ENCODE measurements at places on chromosomes 2 and 18.

DNA sequence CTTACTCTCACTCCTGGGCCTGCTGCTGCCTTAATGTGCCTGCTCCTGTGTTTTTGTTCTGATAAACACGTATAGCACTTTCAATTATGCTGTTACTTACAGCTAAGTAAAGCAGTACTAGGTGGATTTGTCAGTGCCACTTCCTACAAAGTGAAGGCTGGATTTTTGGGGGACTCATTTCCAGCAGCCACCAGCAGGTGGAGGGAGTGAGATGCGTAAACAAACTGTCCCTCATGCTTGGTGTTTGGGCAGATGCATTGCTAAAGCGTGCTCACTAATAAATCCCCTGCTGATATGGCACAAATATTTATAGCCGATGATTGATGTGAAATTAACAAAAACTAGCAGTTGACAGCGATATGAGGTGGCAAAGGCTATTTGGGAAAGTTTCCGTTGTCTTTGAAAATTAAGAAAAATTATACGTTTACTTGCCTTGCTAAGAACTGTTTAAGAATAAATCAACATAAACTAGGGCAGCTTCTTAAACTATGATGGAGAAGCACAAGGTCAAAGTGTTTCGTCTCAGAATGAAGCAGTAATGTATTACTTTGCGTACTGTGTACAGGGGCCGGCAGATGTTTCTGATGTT lies 101.7 kb downstream of the AGAP1 start:
- DNase-seq, result peak; percentile 51

GRCh38 chr18:46411867-46412690 lies 244.9 kb downstream of the LOXHD1 start:
- DNase-seq, result peak; percentile 18

GRCh38 chr2:108195133-108195439 lies 44.7 kb upstream of the SULT1C3 start:
- no peak for DNase-seq

DNA sequence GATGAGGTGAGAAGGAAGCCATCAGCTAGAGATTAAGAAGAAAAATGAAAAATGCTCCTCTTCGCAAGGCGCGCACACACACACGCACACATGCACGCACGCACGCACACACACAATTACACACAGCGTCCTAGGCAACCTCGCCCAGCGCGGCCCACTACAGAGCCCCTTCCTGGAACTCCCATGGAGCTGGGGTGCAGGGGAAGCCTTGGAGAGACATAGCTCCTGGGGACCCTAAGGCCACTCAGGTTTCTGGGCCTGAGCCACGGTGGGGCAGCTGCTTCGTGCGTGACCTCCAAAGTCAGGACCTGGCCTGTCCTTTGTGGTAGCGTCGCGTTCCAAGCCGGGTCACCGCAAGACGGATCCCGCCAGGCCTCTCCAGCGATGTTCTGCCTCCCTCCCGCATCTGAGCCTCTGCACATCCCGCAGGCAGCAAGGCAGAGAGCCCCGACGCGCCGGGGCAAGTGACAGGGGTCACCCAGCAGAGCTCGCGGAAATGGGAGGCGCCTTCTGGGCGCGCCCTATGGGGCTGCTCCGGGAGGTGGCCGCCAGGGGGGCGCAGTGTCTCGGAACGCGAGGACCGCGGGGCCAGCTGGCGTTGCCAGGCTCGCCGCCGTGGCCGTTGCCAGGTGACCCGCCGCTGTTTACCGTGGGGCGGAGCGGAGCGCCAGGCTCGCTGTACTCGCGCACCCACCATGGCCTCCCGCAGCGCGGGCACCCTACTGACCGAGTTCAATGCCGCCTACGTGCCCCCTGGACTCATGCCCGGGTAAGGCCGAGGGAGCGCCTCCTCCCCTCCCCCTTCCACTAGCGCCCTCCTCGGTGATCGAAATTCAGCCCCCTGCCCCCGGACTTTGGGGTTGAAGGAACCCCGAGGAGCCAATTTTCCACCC lies 79.0 kb downstream of the CIB4 start:
- DNase-seq, result peak; percentile 39

DNA sequence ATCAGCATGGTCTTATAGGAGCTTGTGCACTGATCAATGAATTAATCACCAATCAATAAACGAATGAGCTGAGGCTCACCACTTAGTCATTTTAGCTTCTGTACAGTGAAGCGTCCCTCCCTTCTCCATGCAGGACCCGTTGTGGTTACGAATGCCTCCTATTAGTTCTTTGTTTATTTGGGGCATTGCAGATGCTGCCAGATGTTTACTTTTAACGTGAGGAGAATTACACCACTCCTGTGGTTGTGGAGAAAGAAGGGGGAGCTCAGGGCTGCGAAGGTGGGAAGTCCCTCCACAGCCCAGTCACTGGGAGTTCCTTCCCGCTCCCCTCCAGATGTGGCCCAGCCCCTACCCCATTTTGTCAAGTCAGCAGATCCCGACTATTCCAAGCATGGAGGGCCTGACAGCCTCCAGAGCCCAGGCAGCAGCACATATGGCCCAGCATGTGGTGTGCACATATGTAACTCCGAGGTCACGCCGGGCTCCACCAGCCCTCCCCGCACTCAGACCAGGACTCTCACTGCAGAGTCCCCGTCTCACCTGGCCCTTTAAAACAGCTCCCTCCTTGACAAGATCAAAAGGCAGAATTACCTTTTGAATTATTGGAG lies 20.9 kb downstream of the PKDCC start:
- no peak for DNase-seq

DNA sequence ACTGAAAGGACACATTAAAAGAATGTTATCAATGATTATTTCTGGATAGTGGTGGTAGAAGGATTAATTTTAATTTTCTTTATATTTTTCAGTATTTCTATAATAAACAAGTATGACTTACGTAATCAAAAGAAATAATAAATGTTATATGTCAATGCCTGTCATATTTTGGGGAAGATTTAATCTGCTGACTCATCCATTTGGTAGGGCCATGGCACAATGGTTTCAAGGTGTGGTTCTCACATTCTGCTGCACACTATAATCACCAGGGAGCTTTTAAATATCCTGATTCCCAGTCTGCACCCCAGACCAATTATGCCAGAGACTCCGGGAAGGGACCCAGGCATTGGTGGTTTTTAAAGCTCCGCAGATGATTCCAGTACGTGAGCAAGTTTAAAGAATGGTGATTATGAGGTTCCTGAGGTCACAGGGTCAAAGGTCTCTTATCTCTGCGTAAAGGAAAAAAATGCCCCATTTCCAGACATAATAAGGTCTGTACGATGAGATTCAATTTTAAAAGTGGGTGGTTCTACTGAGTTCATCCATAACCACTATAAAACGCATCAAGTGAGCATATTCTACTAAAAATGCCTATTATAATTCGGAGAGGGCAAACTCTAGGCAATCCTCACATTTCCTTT lies 27.2 kb downstream of the WIPF1 start:
- DNase-seq, result peak; percentile 16

DNA sequence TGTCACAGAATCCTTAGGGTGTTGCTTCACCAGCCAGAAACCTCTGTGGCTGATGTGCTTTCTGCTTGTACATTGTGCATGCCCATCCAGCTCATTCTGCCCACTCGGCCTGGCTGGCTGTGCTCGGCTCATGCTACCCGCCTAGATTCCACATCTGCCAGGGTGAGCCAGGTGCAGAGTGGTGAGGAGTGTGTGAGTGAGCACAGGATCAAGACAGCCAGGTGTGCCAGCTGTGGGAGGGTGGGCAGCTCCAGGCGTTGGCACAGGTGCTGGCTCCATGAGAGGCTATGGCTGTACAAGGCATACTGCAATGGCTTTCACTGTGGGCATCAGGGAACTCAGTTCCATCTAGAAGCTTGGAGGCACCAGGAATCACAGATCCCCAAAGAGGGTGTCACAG lies 1321.8 kb upstream of the CRIM1 start:
- DNase-seq, result no peak

DNA sequence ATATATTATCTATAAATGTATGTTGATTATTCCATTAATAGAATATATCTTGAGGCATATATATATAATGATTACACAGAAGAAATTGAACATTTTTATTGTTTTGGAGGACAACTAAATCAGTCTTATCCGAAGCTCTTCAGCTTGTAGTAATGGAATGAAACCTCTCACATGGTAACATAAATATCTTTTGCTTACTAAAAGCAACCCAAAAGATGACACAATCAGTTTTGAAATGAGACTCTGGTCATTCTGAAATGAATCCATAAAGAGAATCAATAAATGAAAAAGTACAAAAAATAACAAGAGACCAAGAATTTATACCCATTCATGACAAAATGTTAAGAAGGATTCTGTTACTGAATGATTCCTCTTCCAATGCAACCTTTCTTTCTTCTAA lies 110.2 kb downstream of the FIGN start:
- no peak for DNase-seq

- DNase-seq, result peak; percentile 5
Measured at GRCh38 chr2:30106543-30106942, 40.3 kb upstream of the YPEL5 start.

DNA sequence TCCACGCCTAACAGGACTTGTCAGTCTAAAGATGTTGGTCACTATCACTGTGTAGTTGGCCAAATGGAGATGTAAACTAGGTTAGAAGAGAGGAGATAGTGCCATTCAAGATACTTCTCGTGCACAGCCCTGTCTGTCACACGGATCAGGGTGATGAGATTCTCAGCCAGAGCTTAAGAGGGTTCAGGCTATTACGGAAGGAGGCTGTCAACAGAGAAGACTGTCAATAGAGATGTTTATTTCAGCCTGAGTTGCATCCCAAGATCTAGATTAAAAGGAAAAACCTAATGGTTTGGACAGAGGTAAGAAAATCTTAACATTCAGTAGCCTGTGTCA lies 83.4 kb downstream of the AAK1 start:
- no peak for DNase-seq

GRCh38 chr2:151824886-151825285 lies 3.3 kb downstream of the ARL5A start:
- DNase-seq, result no peak

DNA sequence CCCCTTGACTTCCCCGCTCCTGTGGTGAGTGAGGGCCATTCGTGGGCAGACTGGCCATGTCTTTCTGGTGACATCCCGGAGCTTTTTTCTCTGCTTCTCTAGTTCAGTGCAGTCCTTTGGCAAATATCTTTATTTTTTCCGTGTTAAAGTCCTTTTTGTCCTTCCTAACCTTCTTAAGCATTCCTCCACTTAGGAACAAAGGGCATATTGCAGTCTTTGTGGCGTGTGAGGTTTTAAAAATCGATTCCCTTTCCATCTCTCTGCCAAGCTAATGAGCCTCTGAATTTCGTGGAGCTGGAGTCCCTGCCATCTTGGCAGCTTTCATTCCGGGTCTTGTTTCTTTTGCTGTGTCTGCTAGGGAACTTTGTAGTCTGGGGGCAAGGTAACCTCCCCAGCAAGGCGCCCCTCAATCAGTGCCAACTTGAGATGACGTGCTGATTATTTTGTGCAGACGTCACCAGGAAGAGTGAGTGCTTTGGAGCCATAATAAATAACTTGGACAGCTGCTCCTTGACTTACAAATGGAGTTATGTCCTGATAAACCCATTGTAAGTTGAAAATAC lies 5.1 kb downstream of the CNNM3 start:
- no peak for DNase-seq

GRCh38 chr2:23384551-23385343 lies at the start of gene KLHL29:
Gene KLHL29, plus strand, starts transcription at chr2:23385179. Its CDS starts 177,018 bp downstream, at chr2:23562197.
- peak; percentile 65 for DNase-seq

DNA sequence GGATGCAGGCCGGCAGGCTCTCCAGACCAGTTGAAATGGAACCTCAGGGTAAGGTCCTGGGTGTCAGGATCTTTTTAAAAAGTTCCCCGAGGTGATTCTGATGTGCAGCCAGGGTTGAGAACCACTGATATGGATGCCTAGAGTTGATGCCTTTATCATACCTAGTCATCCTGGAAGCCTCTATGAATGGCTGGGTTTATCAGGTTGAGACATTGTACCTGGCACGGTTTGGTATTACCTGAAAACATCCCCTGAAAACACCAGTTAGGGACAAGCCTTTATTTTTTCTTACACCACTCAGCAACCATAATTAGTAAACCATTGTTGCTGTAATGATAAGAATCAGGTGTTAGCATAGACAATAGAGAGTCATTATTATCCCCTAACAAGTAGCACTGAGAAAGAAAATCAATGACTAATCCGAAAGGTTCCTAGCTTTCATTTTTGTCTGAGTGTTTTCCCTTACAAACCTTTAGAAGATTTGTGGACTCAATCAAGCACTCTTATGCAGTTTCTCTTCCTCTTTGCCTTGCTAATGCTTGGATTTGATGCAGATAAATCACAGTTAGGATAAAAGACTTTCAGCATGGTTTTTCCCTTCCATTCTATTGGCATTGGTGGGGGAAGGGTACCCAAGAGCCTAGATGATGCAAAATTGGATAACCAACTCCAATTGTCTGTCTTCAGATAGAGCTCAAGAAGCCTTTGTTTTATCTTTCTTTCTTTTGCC lies 116.5 kb upstream of the LYPD6 start:
- no peak for DNase-seq

GRCh38 chr2:219578811-219579613 lies 6.9 kb downstream of the INHA start:
- no peak for DNase-seq

DNA sequence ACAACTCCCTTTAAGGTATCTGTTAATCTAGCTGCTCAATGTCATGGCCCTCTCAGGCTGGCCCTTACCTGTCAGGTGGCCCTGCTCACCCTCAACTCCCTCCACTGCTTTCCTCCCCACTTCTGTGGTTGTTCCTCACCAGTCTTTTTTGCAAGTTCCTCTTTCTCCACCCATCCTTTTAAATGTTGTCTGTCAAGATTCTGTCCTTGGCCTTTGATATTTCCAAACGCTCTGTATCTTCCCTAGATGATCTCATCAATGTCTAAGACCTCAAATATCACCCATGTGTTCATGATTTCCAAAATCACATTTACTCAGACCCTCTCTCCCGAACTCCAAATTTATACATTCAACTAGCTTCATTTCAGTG lies 3.5 kb downstream of the PTPN2 start:
- no peak for DNase-seq

- DNase-seq, result no peak
Measured at GRCh38 chr2:12300927-12301326, 415.8 kb upstream of the TRIB2 start.

DNA sequence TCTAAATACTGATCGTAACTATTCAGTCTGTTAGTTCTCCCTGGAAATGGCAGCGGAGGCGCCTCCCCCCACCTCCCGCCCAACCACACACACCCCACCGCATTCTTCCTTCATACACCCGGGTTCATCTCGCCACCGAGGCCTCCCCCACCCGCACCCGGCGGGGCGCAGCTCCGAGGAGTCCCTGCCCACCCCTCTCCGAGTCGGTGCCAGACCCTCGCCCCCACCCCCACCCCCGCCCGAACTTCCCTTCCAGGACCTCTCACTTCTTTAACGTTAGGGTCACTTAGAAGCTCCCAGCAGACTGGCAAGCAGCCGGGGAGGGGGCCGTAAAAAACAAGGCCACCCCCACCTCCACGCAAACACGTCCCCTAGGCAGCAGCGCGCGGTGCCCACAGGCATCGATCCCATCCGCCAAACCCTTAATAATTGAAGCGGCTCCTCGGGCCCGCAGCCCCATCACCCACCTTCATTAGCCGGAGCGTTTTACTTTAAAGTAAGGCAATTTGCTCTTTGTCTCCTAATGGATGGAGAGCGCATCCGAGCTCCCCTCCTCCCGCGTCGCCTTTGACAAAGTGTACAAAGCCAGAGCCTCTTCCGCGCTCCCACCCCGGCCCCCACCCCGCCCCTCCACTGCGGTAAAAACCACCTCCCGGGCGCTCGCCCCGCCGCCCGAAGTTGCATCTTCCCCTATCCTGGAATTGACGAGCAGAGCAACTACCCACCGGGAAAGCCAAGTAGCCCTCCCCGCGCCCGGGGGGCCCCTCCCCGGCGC lies 624 bp downstream of the ZNF516 start:
- DNase-seq, result peak; percentile 19

GRCh38 chr2:191740759-191741158 lies 62.8 kb downstream of the NABP1 start:
- no peak for DNase-seq

GRCh38 chr2:3692375-3692774 lies 11.0 kb upstream of the DCDC2C start:
- DNase-seq, result peak; percentile 21

Data from mammary epithelial cell (primary cell).